Retinal pigment epithelial cell (primary cell): ENCODE measurements at places on chromosomes 11 and 22.
A peak's percentile ranks its signal among the peaks of the same experiment; 100 is the strongest.

- DNase-seq, result no peak
Observed at GRCh38 chr22:45235101-45235777, 5.5 kb downstream of the KIAA0930 start.

DNA sequence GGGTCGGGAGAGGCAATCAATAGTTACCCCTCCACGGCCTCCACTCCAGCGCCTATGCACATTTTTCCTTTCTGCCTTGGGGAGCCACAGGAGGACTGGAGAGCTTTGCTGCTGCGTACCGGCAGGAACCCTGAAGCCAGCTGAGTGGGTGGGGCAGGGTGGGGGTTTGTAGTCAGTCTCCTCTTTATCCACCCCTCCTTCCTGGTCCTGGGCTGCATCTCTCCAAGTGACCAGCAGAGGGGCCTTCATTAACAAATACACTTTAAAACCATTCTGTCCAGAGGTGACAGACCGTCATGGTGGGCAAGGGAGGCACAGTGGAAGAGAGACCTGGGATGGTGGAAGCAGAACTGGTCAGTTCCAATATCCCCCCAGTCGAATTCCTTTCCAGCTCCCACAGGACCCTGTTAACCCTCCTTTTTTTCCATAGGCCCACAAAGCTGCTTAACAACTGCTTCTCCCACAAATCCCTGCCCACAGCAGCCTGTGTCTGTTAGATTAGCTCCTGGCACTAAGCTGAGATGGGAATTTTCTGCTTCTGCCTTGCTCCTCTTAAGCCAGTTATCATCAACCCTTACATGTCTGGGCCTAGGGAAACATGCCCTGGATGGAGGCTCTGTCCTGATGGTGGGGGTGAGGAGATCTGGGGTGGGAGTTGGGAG lies 3.9 kb upstream of the ABCG4 start:
- DNase-seq, result peak; percentile 32

DNA sequence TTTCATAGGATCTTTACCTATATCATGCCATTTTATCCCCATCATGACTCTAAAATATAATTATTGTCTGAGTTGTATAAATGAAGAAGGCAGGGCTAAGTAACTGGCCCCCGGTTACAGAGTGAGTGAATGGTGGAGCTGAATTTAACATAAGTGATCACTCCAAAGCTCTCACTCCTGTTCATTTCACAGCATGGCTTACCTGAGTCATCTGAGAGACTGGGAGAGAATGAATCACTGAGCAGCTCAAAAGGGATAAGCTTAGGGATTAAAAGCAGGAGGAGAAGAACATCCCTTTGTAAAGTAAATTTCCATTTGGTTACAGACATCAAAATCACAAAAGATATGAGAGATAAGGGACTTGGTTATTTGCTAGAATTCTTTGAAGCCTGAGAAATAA lies 294.0 kb upstream of the CTSC start:
- peak; percentile 71 for DNase-seq

DNA sequence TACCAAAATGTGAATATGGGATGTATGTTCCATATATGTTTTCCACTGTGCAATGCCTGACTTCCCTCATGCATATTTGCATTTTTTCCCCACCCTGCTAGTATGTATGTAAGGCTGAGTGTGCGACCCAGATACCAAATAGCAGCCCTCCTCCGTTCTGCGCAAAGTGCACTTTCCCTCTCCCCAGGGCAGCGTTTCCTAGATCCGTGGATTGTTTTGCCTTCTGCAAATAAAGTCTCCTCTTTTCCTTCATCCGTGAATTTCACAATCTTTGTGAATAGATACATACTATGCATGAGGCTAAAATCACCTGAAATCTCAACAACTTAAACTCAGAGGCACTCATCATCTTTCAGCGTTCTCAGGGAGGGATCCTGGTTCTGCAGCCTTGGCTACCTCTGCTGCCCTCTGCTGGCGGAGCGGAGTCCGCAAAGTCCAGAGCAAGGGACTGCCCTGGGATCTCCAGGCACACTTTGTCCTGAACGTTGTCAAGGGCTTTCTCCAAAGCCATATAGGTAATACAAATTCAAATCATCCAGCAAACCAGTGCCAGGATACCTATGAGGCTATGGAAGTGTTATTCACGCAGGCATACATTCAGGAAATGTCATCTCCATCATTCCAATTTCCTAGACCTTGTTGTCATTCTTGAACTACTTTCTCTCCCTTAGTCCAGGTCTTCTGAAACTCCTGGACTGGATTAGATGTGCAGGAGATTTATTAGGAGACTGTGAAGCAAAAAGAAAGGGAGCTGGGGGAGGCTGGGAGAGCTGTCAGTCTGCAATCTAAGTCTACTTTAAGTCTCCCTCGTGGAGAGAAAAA lies 53.1 kb downstream of the CNTF start:
- DNase-seq, result no peak

DNA sequence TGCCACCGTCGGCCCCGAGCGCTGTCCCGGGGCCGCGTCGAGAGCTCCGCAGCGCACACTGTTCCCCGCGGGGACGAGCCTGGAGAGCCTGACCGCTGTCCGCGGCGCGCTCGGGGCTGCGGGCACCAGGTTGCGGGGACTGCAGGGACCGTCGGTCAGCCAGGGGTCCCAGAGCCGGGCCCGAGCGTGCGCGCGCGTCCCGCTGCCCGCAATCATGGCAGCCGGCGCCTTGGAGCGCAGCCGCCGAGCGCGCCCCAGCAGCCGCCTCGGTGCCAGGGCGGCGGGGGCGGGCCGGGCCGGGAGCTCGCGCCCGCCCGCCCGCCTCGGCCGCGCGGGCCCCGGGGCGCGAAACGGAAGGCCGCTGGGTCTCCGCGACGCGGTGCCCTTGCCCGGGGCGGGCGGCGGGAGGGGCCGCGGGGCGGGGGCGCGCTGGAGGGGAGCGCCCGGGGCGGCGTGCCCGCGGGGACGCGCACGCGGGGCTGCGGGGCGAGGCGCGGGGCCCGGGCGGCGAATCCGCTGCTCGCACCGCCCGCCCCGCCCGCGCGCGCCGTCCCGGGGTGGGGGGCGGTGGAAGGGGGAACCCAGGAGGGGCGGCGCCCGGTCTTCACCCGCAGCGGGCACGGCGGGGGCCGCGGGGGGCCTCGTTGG lies 79.4 kb upstream of the PPARA start:
- DNase-seq, result no peak

DNA sequence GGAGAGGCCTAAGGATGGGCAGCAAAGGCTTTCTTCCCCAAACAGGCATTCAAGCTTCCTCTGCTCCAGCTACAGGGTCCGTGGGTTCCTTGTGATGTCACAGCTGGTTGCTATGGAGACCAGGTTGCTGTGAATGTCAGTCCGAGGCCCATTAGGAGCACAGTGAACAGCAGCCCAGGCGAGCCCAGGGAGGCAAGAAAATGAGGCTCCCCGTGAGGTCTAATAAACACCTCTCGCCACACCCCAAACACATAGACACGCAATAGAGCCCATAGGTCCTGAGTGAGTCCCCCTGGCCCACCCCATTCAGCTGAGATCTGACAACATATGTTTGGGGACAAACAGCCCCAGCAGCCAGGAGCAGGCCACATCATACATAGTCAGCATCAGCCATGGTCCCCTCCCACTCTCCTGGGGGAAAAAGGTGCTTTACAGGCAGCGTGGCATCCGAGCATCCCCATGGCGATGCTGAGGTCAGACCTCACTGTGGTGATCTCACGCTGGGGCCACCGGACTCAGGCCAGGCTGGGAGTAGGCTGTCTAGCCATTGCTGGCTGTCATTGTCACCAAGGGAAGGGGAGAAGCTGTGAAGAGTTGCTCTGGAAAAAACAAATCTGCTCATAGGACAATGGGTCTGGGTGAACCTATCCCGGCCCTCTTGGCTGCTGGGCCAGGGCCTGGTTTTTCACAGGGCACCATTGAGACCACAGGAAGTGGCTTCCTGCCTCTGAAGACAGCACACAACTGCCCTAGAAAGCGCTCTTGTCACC lies 23.1 kb upstream of the TP53I11 start:
- no peak for DNase-seq
